AG04450 (cell line): ENCODE measurements at places on chromosomes 13 and 19. TPM values are rescaled to one million over a fixed set of nuclear protein-coding genes. Genes with fewer than 3 reads are reported as not detected.

NOVA2 gene
- 0.02 TPM in 1 of 2 replicates, not detected in the other for polyA plus RNA-seq

FGF22 gene
- not detected in 2 replicates for polyA plus RNA-seq

DLEU7 gene
- not detected in 2 replicates for polyA plus RNA-seq

ZNF550 gene
- polyA plus RNA-seq, result 6.8 and 8.2 TPM in 2 replicates

FCAR gene
- polyA plus RNA-seq, result not detected in 2 replicates

IL17D gene
- 3.0 and 3.2 TPM in 2 replicates for polyA plus RNA-seq

ZNF442 gene
- 1.2 and 1.4 TPM in 2 replicates for polyA plus RNA-seq

ACP5 gene
- 3.0 and 4.0 TPM in 2 replicates for polyA plus RNA-seq

CLEC17A gene
- not detected in 2 replicates for polyA plus RNA-seq

TINCR gene
- polyA plus RNA-seq, result 0.04 TPM in 1 of 2 replicates, not detected in the other

DNAAF3 gene
- polyA plus RNA-seq, result 0.21 TPM in 1 of 2 replicates, not detected in the other

ZSCAN22 gene
- polyA plus RNA-seq, result 2.6 and 2.7 TPM in 2 replicates

MYO1F gene
- polyA plus RNA-seq, result 0.10 and 0.15 TPM in 2 replicates

RPL21 gene
- 1,747 and 1,942 TPM in 2 replicates for polyA plus RNA-seq

MFSD12 gene
- 23.7 and 34.7 TPM in 2 replicates for polyA plus RNA-seq

CRB3 gene
- polyA plus RNA-seq, result not detected in 2 replicates

TRAPPC6A gene
- polyA plus RNA-seq, result 5.8 and 9.4 TPM in 2 replicates

ZNF57 gene
- 2.3 and 2.4 TPM in 2 replicates for polyA plus RNA-seq

SMIM44 gene
- not detected in 2 replicates for polyA plus RNA-seq

BRME1 gene
- 0.12 and 0.17 TPM in 2 replicates for polyA plus RNA-seq

OVOL3 gene
- not detected in 2 replicates for polyA plus RNA-seq

ERCC1 gene
- polyA plus RNA-seq, result 75.8 and 113 TPM in 2 replicates

SLC8A2 gene
- 0.05 TPM in 1 of 2 replicates, not detected in the other for polyA plus RNA-seq

DIRAS1 gene
- 12.5 and 13.5 TPM in 2 replicates for polyA plus RNA-seq

ATP4A gene
- polyA plus RNA-seq, result not detected in 2 replicates

UGGT2 gene
- 21.2 and 30.5 TPM in 2 replicates for polyA plus RNA-seq

ANGPTL8 gene
- polyA plus RNA-seq, result not detected in 2 replicates

ZNF285 gene
- polyA plus RNA-seq, result 3.2 and 4.4 TPM in 2 replicates

TMEM86B gene
- 0.87 and 1.2 TPM in 2 replicates for polyA plus RNA-seq

PCDH20 gene
- not detected in 2 replicates for polyA plus RNA-seq

ADPRHL1 gene
- polyA plus RNA-seq, result 0.35 and 0.41 TPM in 2 replicates

TIMM13 gene
- polyA plus RNA-seq, result 21.6 and 34.3 TPM in 2 replicates
